ENCODE measurements at places on chromosomes 16 and 17. TPM values are rescaled to one million over a fixed set of nuclear protein-coding genes. Genes with fewer than 3 reads are reported as not detected.
A peak's percentile ranks its signal among the peaks of the same experiment; 100 is the strongest.

DNA sequence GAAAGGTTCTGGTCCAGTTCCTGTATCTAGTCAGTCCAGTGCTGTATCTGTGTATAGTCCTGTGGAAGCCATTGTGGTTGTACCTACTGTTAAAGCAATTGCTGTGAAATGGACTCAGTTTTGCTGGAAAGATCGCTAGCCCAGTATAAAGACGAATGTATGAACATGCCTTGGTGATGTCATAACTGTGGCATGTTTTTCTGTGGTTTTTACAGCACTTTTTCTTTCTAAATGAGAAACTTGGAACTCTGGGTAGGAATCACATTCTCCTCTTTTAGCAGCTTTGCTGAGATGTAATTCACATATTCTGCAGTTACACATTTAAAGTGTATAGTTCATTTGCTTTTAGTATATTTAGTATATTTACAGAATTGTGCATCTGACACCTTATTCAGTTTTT is 58.1 kb downstream of the MAP2K4 start:
- no peak for DNase-seq

GRCh38 chr16:56988948-56989945 is at the start of gene NLRC5:
TSS of gene NLRC5 (plus strand) at chr16:56989557. CDS start at chr16:57020713, 31,156 bp downstream.
- DNase-seq, result peak; percentile 63

DNA sequence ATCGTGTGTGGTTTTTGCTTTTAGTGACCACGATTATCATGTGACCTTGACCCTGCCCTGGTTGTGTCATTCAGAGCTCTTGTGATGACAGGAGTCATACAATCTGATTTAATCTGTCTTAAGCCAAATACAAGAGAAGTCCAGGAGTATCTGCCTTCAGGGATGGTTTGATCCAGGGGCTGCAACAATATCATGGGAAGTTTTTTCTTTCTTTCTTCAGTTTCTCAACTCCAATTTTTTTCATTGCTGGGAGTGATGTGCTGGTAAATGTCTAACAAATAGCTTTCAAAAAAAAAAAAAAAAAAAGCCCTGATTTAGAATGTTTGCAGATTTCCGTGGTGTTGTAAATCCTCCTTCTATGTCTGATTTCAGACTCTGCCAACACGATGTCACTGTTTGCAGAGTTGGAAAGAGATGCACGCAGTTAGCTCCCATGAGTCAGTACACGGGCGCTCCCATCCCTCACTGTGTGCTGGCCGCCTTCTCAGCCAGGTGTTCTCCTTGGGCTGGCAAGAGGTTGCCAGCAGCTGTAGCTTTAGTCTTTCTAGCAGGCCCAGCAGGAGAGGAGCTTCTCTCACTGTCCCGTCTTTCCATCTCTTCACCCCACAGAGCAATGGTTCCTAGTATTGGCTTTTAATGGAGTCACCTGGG is 229.7 kb downstream of the SNX29 start:
- no peak for DNase-seq

DNA sequence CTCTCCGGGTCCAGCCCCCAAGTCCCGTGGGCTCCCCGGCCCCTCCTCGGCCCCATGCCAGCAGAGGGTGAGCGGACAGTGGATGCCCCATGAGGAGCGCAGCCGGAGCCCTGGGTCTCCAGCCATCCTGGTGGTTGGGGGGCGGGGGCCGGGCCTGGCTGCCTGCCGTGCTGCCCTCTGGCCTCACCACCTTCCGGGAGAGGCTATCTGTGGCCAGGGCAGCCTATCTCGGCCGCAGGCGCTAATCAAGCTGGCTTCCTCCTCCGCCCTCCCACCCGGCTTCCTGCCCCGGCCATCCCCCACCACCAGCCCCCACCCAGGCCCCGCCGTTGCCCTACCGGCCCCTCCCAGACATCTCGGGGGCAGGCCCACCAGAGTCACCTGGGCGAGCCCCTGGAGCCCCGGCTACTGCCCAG is 46.8 kb downstream of the ZFPM1 start:
- DNase-seq, result no peak

GRCh38 chr16:67723151-67723910 is 4.2 kb upstream of the GFOD2 start:
- no peak for DNase-seq

GRCh38 chr16:30075503-30076275 is at the start of gene PPP4C:
TSS of gene PPP4C (plus strand) at chr16:30075994. CDS start at chr16:30076378, 384 bp downstream.
- peak; percentile 81 for DNase-seq

- DNase-seq, result no peak
Measured at GRCh38 chr17:72077326-72077960, 43.4 kb upstream of the SOX9 start.

DNA sequence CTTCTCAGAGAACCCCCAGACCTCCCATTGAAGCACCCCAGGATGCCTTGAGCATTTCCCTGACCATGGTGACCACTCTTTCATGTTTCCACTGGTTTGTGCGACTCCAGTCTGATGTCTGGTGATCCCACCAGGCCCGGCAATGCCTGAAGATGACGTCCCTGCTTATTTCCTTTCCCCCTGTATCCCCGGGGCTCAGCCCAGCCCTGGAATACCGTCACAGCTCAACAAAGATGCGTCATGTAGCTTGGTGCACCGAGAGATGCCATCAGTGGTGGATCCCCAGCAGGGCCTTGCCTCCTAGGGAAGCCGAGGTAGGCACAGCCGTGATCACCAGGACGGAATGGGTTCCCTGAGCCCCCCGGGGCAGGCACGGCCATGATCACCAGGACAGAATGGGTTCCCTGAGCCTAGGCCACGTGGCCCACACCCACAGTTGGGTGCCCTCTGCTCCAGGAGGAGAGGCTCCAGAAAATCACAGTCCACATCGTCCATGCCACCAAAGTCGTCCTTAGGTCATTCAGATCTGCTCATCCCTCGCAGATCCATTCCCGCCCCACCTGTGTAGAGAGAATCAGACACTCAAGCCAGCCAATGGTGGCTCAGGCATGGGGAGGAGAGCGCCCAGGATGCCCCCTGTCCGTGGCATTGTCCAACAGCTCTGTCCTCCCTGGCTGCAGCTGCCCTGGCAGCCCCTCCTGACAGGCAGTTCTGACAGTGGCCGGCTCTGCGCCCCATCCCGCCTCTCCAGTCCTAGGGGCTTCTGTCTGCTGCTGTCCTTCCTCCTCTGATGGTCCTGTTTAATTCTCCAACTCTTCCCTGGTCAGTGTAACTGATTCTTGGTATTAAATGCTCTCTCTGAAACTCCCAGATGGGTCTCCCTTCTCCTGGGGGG is 261.1 kb downstream of the RBFOX3 start:
- DNase-seq, result no peak

DNA sequence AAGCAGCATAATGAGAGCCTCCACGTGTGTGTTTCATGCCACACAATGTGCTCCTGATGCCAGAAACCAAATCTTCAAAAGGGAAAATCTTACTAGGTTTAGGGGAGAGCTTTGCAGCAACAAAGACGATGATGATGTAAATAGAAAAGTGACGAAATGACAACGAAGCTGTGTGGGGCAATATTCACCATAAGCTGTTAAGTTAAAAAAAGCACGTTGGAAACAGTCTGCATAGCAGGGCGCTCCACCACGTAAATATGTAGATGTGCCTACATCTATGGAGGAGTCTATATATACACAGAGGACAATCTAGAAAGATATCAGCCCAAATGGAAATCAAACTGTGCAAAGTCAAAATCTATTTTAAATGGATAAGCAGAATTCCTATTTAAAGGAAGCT is 61.0 kb downstream of the RPH3AL start:
- no peak for DNase-seq

GRCh38 chr17:75637143-75637538 is 3.9 kb downstream of the SMIM5 start:
- peak; percentile 75 for DNase-seq

- DNase-seq, result no peak
Measured at GRCh38 chr17:44069974-44070454, 521 bp upstream of the G6PC3 start.

GRCh38 chr17:29156781-29157180 is 23.4 kb downstream of the MYO18A start:
- no peak for DNase-seq

The DOC2B gene
- total RNA-seq, result 27.7 TPM

The KRTAP4-5 gene
- not detected for total RNA-seq

The CCDC200 gene
- total RNA-seq, result not detected
